ENCODE measurements at places on chromosomes 11 and 22. TPM values are rescaled to one million over a fixed set of nuclear protein-coding genes. Genes with fewer than 3 reads are reported as not detected.

GRCh38 chr22:36472689-36473088, 8.8 kb downstream of the TXN2 start:
- no peak for DNase-seq

GRCh38 chr11:69925366-69926196, 106.4 kb upstream of the FGF3 start:
- DNase-seq = no peak

DNA sequence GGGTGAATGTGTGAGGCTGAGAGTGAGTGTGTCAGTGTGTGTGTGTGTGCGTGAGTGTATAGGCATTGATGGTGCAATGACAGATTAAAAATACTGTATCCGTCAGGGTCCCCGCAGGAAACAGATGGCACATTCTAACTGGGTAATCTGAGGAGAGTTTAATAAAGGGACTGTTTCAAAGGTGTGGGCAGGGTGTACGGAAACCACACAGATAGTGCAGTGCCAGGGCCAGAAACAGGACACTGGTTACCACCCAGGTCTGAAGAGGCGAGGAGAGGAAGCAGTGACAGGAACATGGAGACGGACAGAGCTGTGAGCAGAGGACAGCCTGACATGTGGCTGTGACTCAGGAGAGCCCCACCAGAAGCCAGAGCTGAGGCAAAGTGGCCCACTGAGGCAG, 16.5 kb downstream of the P2RX3 start:
- DNase-seq = no peak

A4GALT gene
- not detected for total RNA-seq

SCN2B gene
- total RNA-seq = not detected

- no peak for DNase-seq
These were observed 43.4 kb upstream of the GLYAT start for GRCh38 chr11:58775066-58775708.

DNA sequence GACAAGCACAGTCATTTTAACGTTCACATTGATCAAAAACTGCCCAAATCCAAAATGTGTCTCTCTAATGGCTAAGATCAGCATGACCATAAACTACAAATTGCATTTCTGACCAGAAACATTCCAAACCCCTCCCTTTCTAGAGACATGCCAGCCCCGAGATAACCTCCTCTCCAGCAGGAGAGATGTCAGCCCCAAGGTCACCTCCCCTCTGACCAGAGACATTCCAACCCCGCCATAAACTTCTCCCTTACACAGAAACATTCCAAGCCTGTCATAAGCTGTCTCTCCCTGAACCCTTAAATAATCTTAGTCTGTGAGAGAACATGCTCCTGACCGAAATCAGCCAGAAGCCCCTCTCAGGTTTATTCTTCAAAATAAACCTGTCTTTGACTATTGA, 6.6 kb upstream of the EXT2 start:
- no peak for DNase-seq

TMPRSS5 gene
- total RNA-seq = 1.0 TPM

P2RY2 gene
- not detected for total RNA-seq

TOM1 gene
- 45.9 TPM for total RNA-seq

F2 gene
- total RNA-seq = not detected

- DNase-seq = no peak
These were observed 7.6 kb downstream of the RPL3 start for GRCh38 chr22:39311592-39312400.

MAML2 gene
- total RNA-seq = 68.5 TPM

DNA sequence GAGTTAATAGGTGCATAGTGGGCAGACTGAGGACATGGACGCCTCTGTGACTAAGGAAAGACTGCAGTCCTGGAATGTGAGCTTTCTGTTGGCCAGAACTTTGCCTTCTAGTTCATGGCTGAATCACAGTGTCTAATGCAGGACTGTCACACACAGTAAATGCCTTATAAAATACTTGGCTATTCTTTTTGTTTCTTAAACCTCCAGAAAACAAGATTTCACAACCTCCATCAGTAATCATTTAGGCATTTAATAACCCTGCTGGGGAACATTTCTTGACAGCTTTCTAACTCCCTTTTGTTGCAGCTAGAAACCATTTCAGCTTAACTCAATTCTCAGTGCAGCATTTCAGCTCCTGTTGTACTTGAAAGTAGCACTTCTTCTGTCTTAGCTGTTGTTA, 335.8 kb upstream of the DDI1 start:
- no peak for DNase-seq

TRIM6 gene
- not detected for total RNA-seq

KRTAP5-8 gene
- not detected for total RNA-seq

GRCh38 chr11:114148013-114148382, 88.5 kb downstream of the ZBTB16 start:
- no peak for DNase-seq

CDC45 gene
- 1.8 TPM for total RNA-seq

DNA sequence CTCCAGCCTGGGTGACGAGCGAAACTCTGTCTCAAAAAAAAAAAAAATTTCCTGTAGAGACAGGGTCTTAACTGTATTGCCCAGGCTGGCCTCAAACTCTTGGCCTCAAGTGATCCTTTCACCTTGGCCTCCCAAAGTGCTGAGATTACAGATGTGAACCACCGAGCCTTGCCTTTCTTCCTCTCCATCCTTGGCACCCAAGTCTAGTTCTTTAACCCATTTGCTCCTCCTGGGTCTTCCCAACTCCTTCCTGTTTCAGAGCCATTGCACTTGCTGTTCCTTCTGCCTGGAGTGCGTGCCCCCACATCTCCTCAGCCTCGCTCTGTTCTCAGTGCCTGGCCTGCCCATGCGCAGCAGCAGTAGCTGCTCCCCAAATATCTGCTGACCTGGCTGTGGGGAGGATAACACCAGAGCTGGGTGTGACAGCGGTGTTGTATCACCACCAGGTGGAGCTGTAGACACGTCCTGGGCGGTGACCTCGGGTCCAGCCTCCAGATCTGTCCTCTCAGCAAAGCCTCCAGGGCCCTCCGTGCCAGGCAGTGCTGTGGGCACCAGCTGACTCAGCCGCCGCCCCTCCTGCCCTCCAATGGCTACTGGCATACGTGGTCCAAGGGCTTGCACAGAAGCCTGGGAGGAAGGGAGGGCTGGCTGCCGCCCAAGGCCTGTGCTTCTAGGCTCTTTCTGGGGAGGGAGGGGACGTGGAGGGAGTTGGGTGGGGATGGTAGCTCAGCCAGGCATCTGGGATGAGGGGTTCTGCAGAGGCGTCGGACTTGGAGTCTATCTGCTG, 22.0 kb downstream of the TEF start:
- peak; percentile 81 for DNase-seq

GRCh38 chr11:126680131-126680530, 320.4 kb downstream of the KIRREL3 start:
- DNase-seq = no peak

Data from naive thymus-derived CD8-positive, alpha-beta T cell (primary cell).